ENCODE measurements at places on chromosomes 11 and 22.

DNA sequence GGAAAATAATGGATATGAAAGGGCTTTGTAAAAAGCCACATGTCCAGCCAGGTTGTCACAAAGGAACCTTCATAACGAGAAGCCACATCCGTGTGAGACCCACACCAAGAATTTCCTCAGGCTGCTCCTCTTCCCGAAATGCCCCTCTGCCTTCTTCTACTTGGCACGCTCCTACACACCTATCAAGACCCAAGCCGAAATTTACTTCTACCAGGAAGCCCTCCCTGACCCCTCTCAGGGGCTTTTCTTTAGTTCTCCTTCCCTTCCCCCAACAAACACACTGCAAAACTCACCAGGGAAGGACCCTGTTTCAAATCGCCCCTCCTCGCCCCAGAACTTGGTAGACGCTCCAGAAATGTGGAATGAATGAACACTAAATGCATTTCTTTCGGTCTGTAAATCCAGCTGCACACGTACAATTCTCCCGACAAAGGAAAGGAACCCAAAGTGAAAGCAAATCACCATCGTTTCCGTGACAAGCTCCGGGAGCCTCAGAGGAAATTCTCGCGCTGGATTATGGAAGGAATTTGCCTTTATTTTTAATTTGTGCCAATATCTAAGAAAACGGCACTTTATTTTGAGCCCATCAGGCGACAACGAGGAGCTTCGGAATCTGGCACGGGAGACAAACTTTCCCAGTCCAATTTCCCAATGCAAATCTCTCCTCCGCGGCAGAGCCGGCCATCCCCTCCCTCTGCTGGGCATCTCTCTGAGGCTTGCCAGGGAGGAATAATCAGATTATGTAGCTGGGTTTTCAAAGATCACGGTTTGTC is 13.2 kb upstream of the SHISAL1 start:
- no peak for DNase-seq

- no peak for DNase-seq
These were observed 2.0 kb downstream of the TENM4 start for GRCh38 chr11:79438631-79439409.

DNA sequence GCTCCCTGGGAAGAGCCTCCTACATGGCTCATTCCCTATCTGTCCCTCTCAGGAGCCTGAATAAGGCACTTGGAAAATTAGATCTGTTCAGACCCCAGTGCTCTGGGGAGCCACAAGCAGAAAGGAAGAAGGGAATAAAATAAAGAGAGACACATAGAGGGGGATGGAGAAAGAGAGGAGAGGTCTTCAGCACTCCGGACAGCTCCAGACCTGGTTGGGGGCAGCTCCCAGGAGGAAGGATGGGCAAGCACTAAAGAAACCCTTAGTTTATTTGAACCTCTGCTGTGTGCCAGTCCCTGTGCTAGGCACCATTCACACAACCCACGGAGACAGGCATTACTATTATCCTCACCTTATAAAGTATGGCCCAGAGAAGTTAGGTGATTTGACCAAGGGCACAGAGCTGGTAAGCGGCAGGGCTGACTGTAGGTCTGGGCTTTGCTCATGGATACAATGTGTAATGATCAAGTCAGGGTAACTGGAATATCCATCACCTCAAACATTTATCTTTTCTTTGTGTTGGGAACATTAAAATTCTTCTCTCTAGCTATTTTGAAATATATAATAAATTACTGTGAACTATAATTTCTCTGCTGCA is 53.7 kb upstream of the LRRC32 start:
- no peak for DNase-seq

DNA sequence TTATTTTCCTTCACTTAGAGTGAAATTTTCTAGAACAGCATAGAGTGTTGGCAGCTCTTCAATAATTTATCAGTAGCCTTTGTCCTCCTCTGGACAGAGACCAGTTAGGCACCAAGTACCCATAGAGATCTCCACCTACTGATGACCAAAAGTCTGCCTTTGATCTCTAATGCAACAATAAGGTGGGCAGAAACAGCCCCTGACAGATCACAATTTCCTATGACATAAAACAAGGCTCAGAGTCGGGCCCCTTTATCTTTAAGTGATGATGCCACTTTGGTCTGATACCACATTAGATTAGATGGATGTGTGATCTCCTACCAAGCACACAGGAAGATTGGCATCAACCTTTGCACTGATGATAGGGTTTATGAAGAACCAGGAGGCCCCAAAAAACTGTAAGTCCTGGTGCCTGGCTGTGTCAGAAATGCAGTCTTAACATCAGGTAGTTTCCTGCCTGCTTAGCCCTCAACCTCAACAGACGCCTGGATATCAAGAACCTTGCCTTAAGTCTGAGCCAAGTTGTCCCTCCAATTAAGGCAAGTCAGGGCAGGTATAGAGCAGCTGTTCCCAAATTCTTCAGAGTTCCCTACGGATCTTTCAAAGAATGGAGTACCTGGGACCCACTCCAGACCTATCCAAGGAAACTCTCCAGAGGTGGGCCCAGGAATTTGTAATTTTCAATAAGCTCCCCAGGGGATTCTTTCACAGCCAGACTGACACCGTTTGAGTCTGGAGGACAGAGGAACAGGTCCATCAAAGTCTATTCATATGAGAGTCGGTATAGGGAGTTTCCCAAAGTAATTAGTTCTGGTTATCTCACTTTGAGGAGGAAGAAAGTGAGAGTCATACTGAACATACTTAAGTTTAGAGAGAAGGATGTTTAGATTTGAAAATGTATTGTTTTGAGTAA is 30.6 kb upstream of the TMPRSS4 start:
- no peak for DNase-seq

DNA sequence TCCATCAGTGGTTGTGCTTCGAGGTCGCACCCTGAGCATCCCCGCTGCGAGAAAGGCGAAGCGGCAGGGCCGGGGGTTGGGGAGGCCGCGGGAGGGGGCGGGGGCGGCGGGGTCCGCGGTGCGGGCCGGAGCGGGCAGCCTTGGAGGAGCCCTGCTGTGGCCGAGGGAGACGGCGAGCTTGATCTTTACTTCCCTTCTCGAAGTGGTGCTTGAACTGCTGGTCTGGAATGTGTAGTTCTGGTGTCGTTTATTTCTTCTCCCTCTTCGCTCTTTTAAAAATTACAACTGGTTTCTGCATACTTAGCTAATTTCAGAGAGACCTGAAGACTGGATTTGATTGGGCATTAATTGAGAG is 1.1 kb downstream of the APLP2 start:
- no peak for DNase-seq

GRCh38 chr11:46267930-46268329 is 9.5 kb upstream of the CREB3L1 start:
- no peak for DNase-seq

- no peak for DNase-seq
These were observed 893 bp downstream of the SLC36A4 start for GRCh38 chr11:93196816-93197379.

DNA sequence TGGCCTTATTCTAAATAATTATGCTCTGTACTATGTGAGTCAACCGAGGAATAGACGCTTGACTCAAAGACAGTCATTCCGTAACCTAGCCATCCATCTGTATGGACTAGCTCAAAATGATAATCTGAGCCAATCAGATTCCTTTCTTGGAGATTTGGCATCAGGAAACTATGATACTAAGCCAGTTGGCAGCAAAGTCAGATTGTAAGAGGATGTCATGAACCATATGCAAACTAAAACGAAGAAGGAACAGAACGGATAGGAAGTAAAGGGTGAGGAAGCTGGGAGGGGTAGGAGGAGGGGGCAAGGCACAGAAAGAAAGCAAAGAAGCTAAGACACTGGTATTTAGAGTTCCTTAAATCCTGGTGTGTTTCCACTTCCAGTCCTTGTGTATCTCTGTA is 10.7 kb upstream of the SESN3 start:
- no peak for DNase-seq

DNA sequence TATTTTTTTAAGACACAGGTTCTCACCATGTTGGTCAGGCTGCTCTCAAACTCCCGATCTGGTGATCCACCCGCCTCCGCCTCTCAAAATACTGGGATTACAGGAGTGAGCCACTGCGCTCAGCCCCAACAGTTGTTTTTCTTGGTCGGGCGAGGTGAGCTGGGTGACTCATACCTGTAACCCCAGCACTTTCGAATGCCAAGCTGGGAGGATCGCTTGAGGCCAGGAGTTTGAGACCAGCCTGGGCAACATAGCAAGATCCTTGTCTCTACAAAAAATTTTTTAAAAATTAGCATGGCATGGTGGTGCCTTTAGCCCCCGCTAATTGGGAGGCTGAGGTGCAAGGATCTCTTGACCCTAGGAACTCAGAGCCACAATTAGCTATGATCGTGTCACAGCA is 7.0 kb upstream of the NF2 start:
- no peak for DNase-seq

All from SIG-M5 (cell line).